ENCODE measurements at places on chromosomes 6 and 20. TPM values are rescaled to one million over a fixed set of nuclear protein-coding genes. Genes with fewer than 3 reads are reported as not detected.

ULBP3 gene
- total RNA-seq = 3.4 TPM

HEY2 gene
- total RNA-seq = not detected

SCRT2 gene
- total RNA-seq = not detected

MYCT1 gene
- 0.11 TPM for total RNA-seq

ECT2L gene
- not detected for total RNA-seq

TPBG gene
- total RNA-seq = 47.3 TPM

DEF6 gene
- not detected for total RNA-seq

TRIM31 gene
- 1.1 TPM for total RNA-seq

FAM209A gene
- total RNA-seq = 0.55 TPM

CLIC5 gene
- not detected for total RNA-seq

SYCP2L gene
- total RNA-seq = 3.9 TPM

CCN6 gene
- total RNA-seq = not detected

Data from A549 treated with ZK216348 at 1 μM for 4 hours (cell line).